Hepatocyte (in vitro differentiated cells): ENCODE measurements at places on chromosomes 1 and 21.

DNA sequence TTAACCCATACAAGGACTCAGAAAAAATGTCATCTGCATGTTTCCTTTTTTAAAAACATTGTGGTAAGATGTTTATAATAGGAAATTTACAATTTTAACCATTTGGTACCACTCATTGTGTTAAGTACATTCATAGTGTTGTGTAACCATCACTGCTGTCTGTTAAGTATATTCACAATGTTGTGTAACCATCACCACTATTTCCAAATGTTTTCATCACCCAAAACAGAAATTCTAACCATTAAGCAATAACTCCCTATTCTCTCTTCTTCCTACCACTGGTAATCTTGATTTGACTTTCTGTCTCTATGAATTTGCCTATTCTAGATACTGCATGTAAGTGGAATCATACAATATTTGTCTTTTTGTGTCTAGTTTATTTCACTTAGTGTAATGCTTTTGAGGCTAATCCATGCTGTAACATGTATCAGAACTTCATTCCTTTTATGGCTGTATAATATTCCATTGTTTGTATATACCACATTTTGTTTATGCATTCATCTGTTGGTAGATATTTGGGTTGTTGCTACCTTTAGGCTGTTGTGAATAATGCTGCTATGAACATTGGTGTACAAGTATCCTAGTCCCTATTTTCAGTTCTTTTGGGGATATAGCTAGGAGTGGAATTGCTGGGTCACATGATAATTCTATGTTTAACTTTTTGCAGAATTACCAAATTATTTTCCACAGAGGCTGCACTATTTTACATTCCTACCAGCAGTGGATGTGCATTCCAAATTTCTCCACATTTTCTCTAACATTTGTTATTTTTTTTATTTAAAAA, 14.1 kb downstream of the HIPK1 start:
- no peak for DNase-seq

- no peak for DNase-seq
These were observed 36.5 kb downstream of the SLC66A1 start for GRCh38 chr1:19348441-19349198.

DNA sequence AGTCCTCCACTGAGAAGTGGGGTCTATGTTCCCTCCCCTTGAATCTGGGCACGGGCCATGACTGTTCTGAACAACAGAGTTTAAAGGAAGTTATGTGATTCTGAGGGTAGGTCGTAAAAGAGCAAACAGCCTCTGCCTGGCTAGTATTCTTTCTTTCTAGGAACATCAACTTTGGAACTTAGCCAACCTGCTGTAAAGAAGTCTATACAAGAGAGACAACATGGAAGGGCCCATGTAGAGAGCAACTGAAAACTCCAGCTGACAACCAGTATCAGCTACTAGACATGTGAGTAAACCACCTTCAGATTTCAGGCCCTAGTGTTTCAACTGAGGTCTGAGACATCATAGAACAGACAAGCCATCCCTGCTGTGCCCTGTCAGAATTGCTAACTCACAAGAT, 7.5 kb downstream of the SELENOF start:
- DNase-seq, result peak; percentile 56

DNA sequence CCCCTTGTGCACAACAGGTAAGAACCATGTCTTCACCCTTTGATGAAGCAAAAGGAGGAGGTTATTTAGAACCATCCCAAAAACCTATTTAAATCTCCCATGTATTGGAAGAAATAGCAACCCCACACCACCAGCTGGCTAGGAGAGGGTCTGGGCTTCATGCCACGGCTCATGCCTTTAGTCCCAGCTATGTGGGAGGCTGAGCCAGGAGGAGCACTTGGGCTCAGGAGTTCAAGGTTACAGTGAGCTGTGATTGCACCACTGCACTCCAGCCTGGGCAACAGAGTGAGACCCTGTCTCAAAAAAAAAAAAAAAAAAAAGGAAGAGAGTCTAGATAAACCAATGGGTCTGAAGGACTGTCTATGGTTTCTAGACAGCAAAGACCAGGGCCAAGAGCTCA, 197.9 kb upstream of the COA6 start:
- DNase-seq, result no peak

DNA sequence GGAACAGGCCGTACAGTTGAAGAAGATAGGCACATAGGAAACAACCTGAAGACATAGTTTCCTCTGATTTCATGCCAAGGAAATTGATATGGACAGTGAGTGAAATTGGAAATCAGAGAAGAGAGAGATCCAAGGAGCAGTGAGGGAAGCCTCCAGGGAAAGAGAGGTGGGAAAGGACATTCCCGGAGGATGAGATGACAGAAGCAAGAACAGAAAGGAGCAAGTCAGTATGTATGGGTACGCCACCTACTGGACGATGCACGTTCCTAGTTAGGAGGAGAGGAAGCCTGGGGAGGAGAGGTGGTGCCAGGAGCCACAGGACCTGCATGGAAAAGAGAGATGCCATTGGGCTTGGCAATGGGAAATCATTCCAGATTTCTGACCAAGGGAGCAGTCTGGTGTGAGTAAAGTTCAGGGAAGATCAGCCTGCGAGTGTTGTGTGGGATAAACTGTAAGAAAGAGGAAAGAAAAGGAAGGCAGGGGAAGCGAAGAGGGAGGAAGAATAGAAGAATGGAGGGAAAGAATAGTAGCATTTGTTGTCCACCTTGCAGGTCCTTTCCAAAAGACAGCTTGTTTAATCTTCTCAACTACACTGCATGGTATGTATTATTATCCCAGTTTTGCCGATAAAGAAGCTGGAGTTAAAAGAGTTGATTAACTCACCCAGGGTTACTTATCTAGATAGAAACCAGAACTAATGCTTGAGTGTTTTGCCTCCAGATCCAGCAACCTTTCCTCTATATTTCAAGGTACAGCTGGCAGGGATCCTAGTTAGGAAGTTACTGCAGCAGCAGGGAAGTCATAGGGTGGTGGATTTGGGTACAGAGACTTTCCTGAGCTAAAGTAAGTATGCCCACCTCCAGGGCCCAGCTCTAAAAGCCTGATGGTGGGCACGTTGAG, 27.4 kb downstream of the C1orf116 start:
- peak; percentile 85 for DNase-seq
